ENCODE measurements at places on chromosomes 5 and 9.

GRCh38 chr5:143481697-143482531, 78.4 kb upstream of the NR3C1 start:
- DNase-seq: no peak

- peak; percentile 72 for DNase-seq
These were observed 105.9 kb upstream of the CDKN2B start for GRCh38 chr9:22114956-22115355.

GRCh38 chr9:109969573-109970237, 189.7 kb downstream of the PALM2AKAP2 start:
- DNase-seq: no peak

- no peak for DNase-seq
These were observed 82.2 kb downstream of the NSUN2 start for GRCh38 chr5:6550628-6551027.

- DNase-seq: no peak
These were observed 157.1 kb downstream of the HTR1A start for GRCh38 chr5:63805151-63805550.

DNA sequence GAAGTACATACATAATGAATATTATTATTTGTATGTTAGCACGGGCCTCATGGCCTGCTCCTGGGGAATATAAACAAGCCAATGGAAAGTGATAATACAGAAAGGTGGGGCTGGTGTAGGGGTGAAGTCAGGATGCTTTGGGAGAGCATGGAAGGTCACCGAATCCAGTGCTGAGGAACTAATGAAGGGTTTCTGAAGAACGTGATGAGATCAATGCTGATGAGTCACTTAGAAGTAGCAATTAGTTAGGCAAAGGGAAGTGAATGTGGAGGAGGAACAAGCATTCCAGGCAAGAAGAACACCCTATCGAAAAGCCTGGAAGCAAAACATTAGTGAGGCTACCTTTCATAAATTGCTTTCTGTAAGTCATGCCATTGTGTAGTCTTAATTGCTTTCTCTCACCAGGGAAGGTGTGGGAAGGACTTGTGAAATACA, 2.1 kb downstream of the ANXA1 start:
- DNase-seq: no peak

GRCh38 chr5:94849821-94850736, 231.6 kb downstream of the SLF1 start:
- DNase-seq: peak; percentile 51

DNA sequence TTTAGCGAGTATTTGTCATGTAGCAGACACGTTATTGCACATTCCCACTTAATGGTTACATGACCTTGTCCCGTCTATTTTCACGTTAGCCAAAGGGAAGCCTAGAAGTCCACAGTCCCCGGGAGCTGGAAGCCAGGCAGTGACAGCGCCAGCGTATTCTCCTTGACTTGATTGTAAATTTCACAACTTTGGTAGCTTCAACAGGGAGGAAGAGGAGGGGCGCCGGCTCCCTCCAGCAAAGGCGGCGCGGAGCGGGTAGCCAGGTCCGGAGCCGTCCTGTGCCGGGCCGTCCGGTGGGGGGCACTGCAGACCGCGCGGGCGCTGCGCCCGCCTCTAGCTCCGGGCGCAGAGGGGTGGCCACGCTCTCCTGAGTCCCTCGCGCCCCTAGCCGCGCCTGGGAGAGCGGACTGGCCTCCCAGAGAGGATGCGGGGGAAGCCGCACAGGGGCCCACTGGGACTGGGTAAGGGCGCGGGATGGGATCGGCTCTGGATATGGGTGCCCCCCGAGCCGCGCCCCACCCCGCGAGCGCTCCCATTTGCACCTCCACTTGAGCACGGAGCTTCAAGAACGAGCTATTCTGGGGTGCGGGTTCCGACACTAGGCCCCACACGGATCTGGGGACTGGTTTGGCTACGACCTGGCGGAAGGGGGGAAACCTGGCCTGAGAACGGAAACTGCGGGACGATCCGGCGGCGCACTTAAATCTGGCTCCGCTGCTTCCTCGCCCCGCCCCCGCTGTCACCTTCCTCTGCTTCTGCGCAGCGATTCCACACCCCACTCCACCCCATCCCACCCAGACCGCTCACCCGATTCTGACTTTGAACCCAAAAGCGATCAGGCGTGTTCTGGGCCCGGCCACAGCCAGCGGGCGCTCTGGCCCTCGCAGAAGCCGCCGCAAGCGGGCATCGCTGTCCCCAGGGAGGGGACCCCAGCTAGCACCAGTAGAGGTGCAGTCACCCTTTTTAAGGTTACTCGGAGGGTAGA, 23.8 kb downstream of the KLF4 start:
- peak; percentile 26 for DNase-seq

DNA sequence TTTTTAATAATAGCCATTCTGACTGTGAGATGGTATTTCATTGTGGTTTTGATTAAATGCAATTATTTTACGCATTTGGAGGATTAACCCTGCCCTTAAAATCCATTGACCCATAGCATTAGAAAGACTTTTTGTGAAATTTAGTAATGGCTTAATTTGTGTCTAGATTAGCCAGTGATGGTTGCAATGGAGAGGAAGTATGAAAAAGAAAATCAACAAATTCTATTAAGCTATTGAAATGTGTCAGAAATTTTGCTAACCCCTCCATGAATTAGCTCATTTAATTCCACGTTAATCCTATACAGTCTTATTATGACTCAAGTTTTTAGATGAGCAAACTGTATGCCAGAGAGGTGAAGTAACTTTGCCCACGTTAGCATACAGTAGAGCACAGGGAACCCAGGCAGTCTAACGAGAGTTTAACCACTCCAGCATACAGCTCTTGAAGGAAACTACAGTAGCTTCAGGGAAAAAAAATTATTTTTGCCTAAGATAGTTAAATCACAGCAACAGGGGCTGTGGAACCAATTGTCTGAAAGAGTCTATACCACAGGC, 158.2 kb upstream of the PPP2R2B start:
- DNase-seq: no peak

- no peak for DNase-seq
These were observed 64.3 kb downstream of the RXRA start for GRCh38 chr9:134390537-134390936.

GRCh38 chr9:25600501-25600900, 77.7 kb downstream of the TUSC1 start:
- no peak for DNase-seq

DNA sequence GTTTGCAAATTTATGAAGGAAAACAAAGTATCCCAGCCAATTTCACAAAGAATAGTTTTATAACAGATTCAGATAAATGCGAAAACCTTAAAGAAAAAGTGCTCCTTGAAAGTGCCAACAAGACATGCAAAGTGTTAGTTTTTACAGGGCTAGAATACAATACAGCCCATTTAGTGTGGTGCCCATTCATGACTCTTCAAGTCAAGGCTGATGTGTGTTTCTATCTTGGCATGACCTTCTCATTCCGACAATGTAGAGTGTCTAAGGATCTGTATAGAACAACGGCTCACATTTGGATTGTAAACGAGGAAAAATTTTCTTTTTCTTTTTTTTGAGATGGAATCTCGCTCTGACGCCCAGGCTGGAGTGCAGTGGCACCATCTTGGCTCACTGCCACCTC, 205.2 kb upstream of the SEMA6A start:
- no peak for DNase-seq

- DNase-seq: no peak
These were observed 31.2 kb upstream of the TLE1 start for GRCh38 chr9:81720450-81721086.

- DNase-seq: no peak
These were observed 54.2 kb downstream of the C9orf50 start for GRCh38 chr9:129566563-129567266.

GRCh38 chr9:136777359-136777758, 13.0 kb upstream of the LCN15 start:
- DNase-seq: no peak

- DNase-seq: peak; percentile 24
These were observed 212.3 kb upstream of the TMEM161B start for GRCh38 chr5:88480801-88481499.

DNA sequence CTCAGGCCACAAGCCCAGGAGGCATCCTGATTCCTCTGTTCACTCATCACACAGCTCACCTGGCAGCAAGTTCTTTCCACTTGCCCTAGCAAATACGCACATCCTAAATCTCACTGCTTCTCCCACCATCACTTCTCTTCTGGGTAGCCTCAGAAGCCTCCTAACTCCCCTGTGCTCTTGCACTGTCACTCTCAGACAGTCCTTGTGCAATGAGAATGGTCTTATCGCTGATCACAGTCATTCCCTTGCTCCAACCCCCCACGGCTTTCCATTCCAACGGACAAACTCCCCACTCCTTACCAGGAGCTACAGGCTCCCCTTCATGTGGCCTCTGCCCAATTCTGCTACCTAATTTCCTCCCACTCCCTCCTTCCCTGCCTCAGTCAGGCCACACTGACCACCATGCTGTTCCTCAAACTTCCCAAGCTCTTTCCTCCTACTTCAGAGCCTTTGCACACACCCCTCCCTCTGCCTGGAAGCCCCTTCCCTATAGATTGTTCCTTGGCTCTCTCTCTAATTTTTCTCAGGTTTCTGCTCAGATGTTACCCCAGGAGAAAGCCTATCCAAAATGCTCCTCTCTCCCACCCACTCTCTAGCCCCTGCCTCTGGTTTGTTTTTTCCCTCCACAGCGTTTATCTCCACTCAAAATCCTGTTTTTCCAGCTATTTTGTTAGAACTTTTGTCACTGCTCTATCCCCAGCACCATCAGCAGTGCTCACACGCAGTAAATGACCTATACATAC, 34.1 kb upstream of the TNFAIP8 start:
- no peak for DNase-seq

DNA sequence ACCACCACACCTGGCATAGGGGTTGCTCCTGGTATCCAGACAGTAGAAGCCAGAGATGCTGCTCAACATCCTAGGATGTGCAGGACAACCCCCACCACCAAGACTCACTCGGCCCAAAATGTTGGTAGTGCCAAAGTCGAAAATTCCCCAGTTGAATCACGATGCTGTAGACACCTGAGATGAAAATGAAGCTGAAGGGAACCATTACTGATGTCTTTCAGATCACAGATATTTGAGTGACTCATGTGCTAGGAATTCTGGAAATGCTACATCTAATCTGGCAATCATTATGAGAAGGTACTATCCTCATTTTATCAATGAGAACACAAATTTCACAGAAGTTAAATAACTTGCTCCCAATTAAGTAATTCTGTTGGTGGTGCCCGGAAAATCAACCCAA, 21.0 kb upstream of the UBE2QL1 start:
- DNase-seq: peak; percentile 48

GRCh38 chr9:12771891-12772290, 2.9 kb upstream of the LURAP1L start:
- peak; percentile 47 for DNase-seq

DNA sequence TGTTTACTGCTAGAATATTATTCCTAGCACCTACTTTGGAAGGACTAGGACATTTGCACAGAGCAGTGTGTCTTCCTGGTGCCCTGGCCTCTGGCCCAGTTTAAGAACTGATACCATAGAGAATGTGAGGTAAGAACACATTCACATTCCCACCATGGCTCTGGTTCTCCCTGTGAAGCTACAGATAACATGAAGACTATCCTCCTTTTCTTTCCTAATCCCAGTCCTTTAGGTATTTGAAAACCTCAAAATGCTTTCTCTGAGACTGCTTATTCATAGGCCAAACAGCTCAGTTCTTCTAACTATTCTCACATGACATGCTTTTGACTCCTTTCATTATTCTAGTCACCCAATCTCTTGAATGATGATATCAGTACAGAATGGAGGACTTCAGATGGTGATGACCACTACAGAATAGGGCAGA, 11.9 kb downstream of the FAM219A start:
- DNase-seq: peak; percentile 46

DNA sequence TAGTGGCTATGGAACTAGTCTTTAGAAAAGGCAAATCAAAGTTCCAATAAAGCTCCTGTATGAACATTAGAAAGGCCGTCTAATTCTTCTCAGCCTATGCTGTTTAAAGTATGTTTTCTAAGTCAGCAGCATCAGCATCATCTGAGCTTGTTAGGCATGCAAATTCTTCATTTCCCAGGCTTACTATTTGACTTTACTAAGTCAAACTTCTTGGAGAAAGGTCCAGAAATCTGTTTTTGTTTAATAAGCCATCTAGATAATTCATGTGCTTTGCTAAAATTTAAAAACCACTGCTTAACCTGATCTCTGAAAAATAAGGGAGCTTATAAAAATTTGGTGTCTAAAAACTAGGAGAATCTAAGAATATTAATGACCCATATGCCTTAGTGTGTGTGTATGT, 200.2 kb upstream of the SGCD start:
- DNase-seq: no peak

DNA sequence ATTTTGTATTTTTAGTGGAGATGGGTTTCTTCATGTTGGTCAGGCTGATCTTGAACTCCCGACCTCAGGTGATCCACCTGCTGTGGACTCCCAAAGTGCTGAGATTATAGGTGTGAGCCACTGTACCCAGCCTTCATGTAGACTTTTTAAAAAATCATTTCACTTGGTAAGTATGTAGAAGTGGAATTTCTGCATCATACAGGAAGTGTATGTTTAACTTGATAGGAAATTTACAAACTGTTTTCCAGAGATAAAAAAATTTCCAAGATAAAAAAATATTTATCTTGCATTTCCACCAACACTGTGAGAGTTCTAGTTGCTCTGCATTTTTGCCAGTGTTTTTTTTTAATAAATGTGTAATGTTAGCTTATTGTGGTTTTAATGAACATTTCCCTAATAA, 155.8 kb downstream of the ZNF608 start:
- DNase-seq: no peak

DNA sequence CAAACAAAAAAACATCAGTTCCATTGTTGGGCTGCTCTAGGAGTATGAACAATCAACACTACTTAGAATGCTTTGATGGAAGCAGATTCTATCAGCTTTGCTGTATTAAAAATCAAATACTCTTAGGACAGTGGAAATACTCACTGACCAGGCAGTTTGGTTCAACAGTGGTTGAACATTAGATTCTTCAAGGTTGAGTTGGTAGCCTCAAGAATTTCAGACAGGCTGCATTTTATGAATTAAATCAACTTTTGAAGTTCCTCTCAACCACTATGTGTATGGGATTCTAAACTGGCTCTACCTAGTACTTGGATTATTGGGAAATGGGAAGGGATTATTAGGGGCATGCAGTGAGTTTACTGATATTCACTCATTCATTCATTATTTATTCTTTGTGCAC, 35.0 kb downstream of the ACTBL2 start:
- DNase-seq: peak; percentile 87

GRCh38 chr5:117588611-117589010, 1014.0 kb upstream of the SEMA6A start:
- peak; percentile 1 for DNase-seq

DNA sequence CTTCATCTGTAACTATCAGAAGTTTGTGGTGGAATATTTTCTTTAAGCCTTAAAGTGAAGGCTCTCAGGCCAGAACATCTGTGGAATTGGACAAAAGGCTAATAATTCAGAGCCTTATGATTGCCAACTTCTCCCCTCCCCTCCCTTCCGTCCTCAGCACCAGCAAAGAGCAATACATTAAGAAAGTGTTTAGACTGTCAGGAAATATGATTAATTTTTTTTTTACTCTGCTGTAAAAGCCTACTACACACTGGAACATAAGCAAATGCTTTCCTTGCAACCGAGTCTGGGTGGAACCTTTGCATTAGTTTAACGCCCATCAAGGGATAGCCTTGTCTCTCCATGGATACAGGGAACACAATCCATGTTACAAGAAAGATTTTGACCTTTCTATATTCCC, 110.3 kb upstream of the TARS1 start:
- peak; percentile 65 for DNase-seq

Data from fibroblast of upper back skin (primary cell).